ENCODE measurements at places on chromosomes 2 and 18. TPM values are rescaled to one million over a fixed set of nuclear protein-coding genes. Genes with fewer than 3 reads are reported as not detected.

CYTIP gene
- not detected for total RNA-seq

MEIS1 gene
- total RNA-seq, result 1.8 TPM

VIT gene
- total RNA-seq, result not detected

GPR17 gene
- total RNA-seq, result not detected

IL1R1 gene
- total RNA-seq, result 32.8 TPM

TEKT4 gene
- total RNA-seq, result not detected

LIMS4 gene
- total RNA-seq, result 0.74 TPM

FAP gene
- not detected for total RNA-seq

NYAP2 gene
- total RNA-seq, result not detected

SERPINB2 gene
- 0.07 TPM for total RNA-seq

CGREF1 gene
- 8.6 TPM for total RNA-seq

ERBB4 gene
- total RNA-seq, result not detected

FLACC1 gene
- not detected for total RNA-seq

CD8B2 gene
- total RNA-seq, result not detected

IGFBP5 gene
- total RNA-seq, result 0.27 TPM

TRABD2A gene
- 13.4 TPM for total RNA-seq

GCKR gene
- 0.36 TPM for total RNA-seq

TUBA4B gene
- not detected for total RNA-seq

INPP5D gene
- 0.61 TPM for total RNA-seq

UPP2 gene
- total RNA-seq, result not detected

MAL gene
- not detected for total RNA-seq

METTL8 gene
- 31.5 TPM for total RNA-seq

MZT2A gene
- total RNA-seq, result 196 TPM

LRRC30 gene
- not detected for total RNA-seq

CCDC121 gene
- total RNA-seq, result 4.4 TPM

PSTPIP2 gene
- total RNA-seq, result 0.44 TPM

ALLC gene
- not detected for total RNA-seq

ZNF24 gene
- total RNA-seq, result 12.3 TPM

EGR4 gene
- total RNA-seq, result 0.09 TPM

SGPP2 gene
- total RNA-seq, result 0.55 TPM

AGXT gene
- total RNA-seq, result not detected

MRO gene
- 0.47 TPM for total RNA-seq

SCN3A gene
- not detected for total RNA-seq

POMC gene
- not detected for total RNA-seq

IHH gene
- total RNA-seq, result 0.45 TPM

HSPE1 gene
- total RNA-seq, result 467 TPM

SERPINB3 gene
- 0.10 TPM for total RNA-seq

NOL4 gene
- not detected for total RNA-seq

GPR39 gene
- 9.0 TPM for total RNA-seq

NLRC4 gene
- total RNA-seq, result 0.08 TPM

TMEM214 gene
- 67.5 TPM for total RNA-seq

ANKRD30B gene
- total RNA-seq, result not detected

GPR45 gene
- total RNA-seq, result not detected

CCBE1 gene
- total RNA-seq, result 8.7 TPM

SPATS2L gene
- 125 TPM for total RNA-seq

GDF7 gene
- total RNA-seq, result 0.10 TPM

IFIH1 gene
- total RNA-seq, result 1.3 TPM

GCG gene
- total RNA-seq, result not detected

MSTN gene
- total RNA-seq, result not detected

GAL3ST2 gene
- total RNA-seq, result 0.13 TPM

AOX1 gene
- total RNA-seq, result 4.3 TPM

REG1B gene
- not detected for total RNA-seq

MARCHF4 gene
- total RNA-seq, result 27.7 TPM

SERPINB4 gene
- 0.07 TPM for total RNA-seq

AQP12A gene
- not detected for total RNA-seq

TFPI gene
- total RNA-seq, result 51.8 TPM

TAF1B gene
- 26.2 TPM for total RNA-seq

Measured in A549 treated with GW870086 at 1 μM for 4 hours (cell line).